ENCODE measurements at places on chromosomes 3 and 15. TPM values are rescaled to one million over a fixed set of nuclear protein-coding genes. Genes with fewer than 3 reads are reported as not detected.

The ZBBX gene
- total RNA-seq, result not detected

The FLNB gene
- total RNA-seq, result 22.3 TPM

The OR4F6 gene
- not detected for total RNA-seq

The PLIN1 gene
- total RNA-seq, result not detected

GRCh38 chr3:80676866-80677265, 909.1 kb upstream of the ROBO1 start:
- H3K36me3 ChIP-seq, result no peaks in the 10 kb centered on the region
- DNase-seq, result no peak
- no peak overlapping the region for H3K4me3 ChIP-seq

- peaks cover 18% of the 10 kb centered on the region for H3K4me1 ChIP-seq
- peaks cover 6% of the 10 kb centered on the region for H3K36me3 ChIP-seq
- peak overlapping the region; percentile 8 for H3K4me3 ChIP-seq
- H3K27me3 ChIP-seq, result peaks cover 5% of the 10 kb centered on the region
- DNase-seq, result peak; percentile 22
These were observed 155.3 kb downstream of the NR1I2 start for GRCh38 chr3:119937229-119937628.

The TEX55 gene
- not detected for total RNA-seq

Measured in activated T-helper 1 cell treated with anti-CD3 and anti-CD28 coated beads, Interleukin-12 subunit alpha, Interleukin-12 subunit beta, Interleukin-2, Interleukin-4 antibody, amounts not matched to agents 30 ng/mL and 10 ng/mL and 1 ng/mL, durations not matched to agents 14 hours and 24 hours and 36 hours (primary cell).